ENCODE measurements at places on chromosomes 12 and 14. TPM values are rescaled to one million over a fixed set of nuclear protein-coding genes. Genes with fewer than 3 reads are reported as not detected.

KRT72 gene
- total RNA-seq, result not detected

GSG1 gene
- 0.85 TPM for total RNA-seq

PDZRN4 gene
- total RNA-seq, result not detected

INHBC gene
- not detected for total RNA-seq

GLIPR1L2 gene
- total RNA-seq, result 0.19 TPM
